ENCODE measurements at places on chromosomes 11 and 22.

- DNase-seq: no peak
These were observed 456 bp downstream of the AAMDC start for GRCh38 chr11:77821349-77821851.

DNA sequence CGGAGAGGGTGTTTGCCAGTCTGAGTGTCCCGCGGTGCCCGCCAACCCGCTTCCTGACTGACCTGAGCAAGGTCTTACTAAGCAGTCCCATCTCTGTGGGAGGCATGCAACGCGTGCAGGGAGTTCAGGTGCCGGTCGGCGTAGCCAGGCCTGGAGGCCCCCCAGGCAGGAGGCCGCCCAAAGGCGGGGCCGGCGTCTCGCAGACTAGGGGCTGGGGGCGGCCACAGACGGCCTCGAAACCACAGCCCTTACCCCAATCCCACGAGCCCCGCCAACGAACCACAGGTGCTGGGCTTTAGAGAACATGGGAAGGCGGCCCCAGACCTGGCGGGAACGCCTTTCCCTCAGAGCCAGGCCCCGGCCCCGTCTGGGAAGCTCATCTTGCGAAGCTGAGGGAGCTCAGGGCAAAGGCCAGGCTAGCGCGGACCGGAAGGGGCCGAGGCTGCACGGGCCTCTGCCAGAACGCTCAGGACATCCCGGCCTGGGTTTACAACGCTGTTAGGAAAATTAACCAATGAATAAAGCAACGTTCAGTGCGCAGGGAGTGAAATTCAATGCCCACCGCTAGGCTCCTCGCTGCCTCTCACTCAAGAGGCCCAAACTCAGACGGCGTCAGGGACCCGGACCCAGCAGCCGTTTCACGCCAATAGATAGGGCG, 2.1 kb upstream of the MTFP1 start:
- peak; percentile 54 for DNase-seq

DNA sequence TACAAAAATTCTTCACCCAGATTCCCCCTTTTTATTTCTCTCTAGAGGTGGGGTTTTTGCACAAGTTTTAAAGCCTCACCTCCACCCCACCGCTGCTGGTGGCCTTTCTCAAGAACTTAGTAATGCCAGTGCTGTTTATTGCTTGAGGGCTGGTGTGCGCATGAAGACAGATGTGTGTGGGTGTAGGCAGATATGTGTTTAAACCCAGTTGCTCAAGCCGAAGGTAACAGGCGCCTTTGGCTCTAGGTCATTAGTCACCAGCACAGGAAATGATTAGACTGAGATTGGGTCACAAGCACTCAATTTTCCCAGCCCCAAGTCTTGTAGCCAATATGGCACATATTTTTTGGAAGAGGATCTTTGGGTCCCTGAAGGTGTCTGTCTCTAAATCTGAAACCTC, 2.7 kb upstream of the CLMP start:
- DNase-seq: no peak

GRCh38 chr11:72730737-72731136, 21.5 kb downstream of the ARAP1 start:
- no peak for DNase-seq

DNA sequence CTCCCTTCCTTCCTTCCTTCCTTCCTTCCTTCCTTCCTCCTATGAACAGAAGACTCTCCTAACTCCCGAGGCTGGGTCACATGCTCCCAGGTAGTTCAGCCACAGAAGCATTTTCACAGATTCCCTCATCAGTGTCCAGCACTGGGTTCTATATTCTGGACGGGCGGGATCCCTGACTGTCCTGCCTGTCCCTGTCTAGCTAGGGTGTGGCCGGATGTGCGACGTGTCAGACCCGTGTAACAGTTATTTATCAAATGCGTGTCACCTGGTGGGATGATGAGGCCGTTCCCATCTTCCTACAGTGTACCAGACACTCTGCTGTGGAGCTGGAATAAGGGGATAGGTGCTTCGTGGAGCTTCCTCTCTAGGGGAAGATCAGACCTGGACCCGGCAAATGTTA, 901.0 kb downstream of the BRD1 start:
- no peak for DNase-seq

DNA sequence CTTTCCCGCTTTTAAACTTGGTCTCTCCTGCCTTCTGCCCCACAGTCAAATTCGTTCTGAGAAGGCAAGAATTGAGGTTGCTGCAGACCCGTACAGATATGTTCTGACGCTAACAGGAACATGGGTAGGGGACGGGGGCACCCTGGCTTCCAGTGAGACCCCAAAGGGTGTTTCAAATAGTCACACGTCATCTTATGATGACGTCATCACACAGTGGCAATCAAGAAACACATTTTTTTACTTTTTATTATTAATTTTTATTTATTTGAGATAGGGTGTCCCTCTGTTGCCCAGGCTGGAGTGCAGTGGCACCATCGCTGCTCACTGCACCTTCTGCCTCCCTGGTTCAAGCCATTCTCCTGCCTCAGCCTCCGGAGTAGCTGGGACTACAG, 22.9 kb upstream of the TESMIN start:
- DNase-seq: no peak

DNA sequence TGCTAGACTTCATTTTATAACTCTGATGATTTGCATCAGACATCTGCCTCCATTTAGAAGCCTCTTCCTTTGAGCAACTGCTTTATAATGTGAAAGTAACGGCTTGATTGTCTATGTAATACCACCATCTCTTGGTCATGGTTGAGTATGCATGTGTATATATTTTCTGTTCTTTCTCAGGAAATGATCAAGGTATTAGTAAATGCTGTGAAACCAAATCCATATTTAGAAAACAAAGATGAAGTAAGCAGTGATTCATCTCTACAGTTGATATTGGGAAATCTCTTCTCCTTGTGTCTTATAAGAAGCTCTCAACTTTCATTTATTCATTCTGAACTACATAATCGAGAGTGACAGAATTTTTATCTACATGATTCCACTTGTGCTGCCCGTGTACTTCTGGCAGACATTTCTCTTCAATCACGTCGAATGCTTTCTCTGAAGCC, 104.6 kb upstream of the ANO3 start:
- no peak for DNase-seq

DNA sequence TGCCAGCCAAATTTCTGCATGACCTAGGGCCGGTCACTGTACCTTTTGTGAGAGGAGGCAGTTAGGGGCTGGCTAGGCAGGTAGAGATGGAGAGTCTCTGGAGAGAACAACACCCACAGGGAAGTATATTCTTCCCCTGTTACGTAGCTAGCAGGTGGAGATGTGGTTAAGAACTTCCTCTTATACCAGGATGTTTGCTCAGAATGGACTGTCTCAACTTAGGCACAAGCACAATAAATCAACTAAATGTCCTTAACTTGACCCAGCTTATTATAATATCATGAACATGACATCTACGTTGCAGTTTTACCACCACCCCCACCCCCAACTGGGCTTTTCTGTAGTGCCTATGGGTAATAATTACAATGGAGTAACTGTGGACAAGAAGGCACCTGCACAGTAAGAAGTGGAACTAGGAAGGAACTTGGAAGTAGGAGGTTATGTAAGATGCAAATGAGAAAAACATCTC, 60.7 kb upstream of the MPEG1 start:
- DNase-seq: no peak

GRCh38 chr11:60910281-60910687, 3.7 kb upstream of the TMEM109 start:
- no peak for DNase-seq

- no peak for DNase-seq
These were observed 163.9 kb downstream of the ADAMTS15 start for GRCh38 chr11:130612291-130612851.

DNA sequence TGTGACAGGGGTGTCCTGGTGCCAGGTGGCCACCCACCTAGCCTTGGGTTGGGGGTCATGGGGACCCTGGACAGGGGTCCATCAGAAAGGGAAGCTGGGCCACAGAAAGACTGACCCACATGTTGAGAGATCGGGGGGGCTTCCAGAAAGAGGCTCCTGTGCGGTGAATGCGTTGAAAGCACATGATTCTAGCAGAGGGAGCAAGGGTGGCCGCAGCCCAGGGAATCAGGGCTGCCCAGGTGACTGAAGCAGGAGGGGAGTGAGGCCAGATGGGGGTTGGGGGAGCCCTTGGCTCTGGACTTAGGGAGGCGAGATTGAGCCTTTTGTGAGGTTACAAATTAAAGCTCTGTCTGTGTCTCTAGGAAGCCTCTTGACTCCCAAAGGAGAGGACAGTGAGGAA, 80.7 kb downstream of the MORC2 start:
- no peak for DNase-seq

DNA sequence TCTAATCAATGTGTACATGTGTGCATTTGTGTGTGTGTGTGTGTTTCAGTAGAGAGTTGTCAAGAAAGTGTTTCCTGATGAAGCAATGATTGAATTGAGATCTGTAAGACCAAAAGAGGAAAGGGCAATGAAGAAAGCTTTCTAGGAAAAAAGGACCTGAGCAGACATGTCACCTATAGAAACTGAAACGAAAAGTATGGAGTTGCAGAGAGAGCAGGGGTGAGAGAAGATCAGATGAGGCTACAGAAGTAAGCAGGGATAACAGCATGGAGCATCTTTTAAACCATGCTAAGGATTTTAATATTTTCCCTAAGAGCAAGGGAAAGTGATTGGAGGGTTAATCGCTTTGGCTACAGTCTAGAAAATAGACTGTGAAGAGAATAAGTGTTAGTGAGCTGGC, 1459.4 kb upstream of the TENM4 start:
- no peak for DNase-seq

DNA sequence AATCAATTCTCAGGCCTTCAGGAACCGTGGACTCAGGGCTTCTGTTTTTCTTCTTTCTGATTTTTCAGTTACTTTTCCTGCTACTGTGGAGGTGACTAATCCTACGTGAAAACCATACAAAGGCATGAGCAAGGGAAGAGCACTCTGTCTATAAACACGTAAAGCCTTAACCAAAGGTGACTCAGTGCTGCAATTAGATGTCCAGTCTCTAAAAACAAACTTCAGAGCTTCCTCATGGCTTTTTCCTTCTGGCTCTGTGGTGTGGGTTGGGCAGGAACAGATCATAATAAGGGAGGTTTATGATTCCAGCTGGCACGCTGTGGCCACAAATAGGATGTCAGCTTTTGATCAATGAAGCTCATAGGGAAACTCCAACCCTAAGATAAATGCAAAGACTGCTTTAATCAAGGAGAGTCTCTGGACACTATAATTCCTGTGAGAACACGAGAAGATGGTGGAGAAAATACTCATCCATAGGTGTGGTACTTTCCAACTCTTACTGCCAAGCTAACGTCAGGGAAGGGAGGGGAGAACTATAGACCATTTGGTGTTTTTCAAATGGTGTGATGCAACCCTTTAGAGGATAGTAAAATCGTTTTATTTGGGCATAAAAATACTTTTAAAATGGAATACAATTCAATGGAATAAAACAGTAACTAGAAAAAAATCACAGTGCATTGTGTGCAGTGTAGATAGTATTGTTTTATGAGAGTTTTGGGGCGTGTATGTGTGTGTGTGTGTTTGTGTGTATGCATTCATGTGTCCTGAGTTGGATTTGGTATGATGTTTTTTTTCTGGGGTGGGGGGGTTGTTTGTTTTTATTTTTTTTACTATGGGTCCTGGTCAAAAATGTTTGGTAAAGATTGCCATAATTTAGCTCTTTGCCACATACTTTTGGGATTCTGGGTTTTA, at the start of gene NXPE2:
Gene NXPE2 (plus strand): TSS at position 403 of the 912 bp plus-strand sequence. CDS start 49 bp downstream, at position 452.
- no peak for DNase-seq

DNA sequence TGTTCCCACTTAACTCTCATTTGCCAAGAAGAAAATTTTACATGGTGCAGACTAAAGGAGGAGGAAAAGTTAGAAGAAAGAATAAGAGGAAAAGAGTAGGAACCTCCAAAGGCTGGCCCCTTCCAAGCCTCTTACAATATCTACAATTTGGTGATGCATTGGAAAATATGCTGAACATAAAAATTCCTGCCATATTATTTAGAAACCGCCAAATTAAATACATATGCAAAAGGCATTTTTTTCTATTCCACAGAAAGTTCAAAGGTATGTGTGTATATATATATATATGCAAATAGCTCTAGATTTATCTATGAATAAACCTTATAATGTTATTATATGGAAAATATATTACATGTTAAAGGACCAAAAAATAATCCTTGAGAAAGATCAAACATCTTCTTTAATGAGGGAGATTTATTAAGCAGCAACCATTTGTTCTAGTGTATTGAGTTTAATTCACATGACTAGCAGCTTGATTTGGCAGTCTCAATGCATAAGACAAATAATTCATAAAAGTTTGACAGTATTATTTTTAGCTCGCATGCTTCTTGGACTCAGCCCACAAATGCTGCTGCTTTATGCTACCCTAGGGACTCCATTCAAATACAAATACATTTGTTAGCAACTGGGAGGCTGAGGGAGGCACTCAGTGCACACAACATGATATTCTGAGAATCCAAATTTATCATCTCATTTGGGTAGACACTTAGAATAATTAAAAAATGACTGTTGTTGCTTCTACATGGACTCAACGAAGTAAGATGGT, 184.9 kb downstream of the SBF2 start:
- DNase-seq: no peak

- no peak for DNase-seq
These were observed 986.5 kb downstream of the TBC1D22A start for GRCh38 chr22:47748957-47749356.

DNA sequence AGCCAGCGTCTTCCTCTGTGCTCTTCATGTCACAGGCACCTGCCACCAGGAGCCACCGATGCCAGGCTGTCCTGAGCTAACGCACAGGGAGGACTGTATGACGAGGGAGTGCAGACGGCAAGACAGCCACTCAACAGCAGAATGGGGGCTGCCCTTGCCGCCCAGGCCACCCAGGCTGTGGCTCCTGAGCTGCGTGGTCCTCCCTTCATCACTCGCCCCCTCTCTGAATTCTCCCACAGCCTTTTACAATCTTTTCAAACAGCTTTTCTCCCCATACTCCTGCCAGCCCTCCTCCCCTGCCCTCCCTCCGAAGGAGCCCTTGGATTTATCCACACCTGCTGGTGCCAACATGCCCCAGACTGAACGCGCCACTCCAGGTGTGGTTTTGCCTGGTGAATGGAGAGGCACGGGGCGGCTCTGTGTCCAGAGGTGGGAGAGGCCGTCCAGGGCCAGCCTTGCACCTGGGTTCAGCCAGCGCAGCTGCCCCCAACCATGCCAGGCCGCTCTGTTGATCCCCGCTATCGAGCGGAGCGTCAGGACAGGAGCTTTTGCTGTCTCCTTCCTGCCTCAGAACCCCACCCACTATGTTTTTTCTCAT, 22.0 kb downstream of the OVOL1 start:
- DNase-seq: no peak

Data from activated T-cell treated with anti-CD3 and anti-CD28 coated beads for 24 hours (primary cell).